ENCODE measurements at places on chromosomes 1 and 21.

DNA sequence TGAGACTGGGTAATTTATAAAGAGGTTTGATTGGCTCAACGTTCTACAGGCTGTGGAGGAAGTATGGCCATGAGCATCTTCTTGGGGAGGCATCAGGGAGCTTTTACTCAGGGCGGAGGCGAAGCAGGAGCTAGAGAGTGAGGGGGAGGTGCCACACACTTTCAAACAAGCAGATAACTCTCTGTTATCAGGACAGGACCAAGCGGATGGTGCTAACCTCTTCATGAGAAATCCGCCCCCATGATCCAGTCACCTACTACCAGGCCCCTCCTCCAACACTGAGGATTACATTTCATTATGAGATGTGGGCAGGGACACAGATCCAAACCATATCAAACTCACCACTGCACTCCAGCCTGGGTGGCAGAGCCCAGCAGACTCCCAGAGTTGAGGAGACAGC is 11.5 kb upstream of the LRRC47 start:
- no peak for DNase-seq

DNA sequence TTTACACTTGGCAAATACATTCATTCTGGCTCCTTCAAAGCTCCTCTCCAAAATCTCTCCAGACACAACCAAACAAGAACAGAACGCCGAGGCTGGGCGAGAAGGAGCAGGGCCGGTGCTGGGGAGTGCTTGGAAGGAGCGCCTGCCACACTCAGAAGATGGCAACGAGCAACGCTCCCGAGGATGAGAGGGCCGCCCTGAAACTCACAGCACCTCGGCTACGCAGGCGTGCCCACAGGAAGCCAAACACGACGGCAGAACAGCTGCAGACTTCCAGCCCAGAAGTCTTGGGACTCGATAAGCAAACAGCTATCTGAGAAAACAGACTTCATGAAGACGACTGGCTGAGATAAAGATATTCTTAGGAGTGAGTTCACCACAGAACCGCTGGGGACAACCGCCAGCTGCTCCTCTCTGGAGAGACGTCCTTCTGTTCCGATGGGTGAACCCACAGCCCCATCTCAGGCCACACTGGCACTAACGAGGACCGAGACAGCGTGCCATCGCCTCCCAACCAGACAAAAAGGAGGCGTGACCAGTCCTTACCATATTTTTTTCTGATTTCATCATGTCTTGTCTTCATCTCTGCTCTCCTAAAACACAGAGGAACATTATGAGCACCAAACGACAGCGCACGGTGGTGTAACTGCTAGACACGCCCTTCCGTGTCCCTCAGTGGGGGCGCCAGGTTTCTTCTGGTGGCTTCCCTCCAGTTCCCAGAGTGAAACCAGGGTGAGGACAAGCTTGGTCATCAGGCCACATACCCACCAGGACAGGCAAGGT is 18.6 kb downstream of the PTTG1IP start:
- no peak for DNase-seq

- DNase-seq: no peak
Measured at GRCh38 chr21:45403133-45403824, 1.7 kb upstream of the COL18A1 start.

GRCh38 chr1:165276314-165276713 is 80.2 kb downstream of the LMX1A start:
- no peak for DNase-seq

DNA sequence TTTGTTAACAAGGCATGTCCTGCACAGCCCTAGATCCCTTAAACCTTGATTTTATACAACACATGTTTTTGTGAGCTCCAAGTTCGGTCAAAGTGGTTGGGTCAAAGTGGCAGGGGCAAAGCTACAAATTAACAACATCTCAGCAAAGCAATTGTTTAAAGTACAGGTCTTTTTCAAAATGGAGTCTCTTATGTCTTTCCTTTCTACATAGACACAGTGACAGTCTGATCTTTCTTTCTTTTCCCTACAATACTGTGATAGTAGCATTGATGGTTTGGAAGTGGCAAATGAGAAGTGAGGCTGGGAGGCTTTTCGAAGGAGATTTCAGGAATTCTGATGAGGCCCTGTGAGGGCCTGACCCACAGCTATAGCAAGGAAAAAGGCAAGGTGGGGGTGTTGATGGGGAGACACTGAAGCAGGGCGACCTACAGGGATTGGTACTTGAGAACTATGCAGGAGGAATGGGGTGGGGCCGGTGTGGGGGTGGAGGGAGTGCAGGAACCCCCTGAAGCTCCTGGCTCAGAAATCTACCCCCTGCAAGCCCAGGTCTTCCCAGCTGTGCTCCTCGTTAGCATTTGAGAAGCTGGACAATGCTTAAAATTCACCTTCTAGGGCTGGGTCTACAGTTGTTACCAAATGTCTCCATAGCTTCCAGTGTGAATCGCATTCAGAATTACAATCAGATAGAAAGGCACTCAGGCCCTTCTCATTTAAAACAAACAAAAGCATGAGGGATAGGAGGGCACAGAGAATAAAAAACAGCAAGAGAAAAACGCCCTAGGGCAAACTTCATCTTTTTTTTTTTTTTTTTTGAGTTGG is 102.6 kb upstream of the PPM1J start:
- DNase-seq: no peak

DNA sequence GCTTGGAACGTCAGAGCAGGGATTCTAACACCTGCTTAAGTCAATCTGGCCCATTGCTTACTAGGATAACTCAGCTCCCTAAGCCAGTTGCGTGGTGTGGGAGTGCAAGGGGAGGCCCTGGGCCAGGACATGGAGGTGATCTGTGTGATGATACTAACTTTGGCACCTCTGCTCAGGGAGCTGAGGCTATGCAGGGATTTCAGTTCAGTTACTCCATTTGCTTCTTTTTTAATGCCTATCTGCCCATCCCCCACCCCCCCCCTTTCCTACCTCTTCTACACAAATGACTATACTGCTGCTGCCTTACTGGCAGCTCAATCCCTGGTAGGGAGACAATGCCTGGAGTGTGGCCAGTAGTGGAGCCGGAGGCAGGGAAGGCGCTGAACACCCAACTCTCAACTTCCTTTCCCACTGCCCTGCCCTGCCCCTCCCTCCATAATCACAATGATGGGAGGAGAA is 19.5 kb downstream of the INKA2 start:
- DNase-seq: no peak

- no peak for DNase-seq
Measured at GRCh38 chr1:158989424-158989823, 20.3 kb upstream of the IFI16 start.

DNA sequence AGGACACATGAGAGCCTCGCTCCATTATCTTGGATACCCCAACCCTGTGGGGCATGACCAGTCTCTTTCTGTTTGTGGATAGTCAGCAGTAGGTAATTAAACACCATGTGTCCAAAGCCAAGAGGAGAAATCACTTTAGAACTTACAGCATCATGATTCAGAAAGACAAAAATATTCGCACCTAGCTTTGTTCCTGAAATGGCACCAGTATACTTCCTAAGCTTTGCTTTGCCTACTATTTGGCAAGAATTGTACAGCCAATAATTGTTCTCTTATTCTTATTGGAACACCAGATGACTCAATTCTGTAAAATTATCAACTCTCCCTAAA is 24.2 kb downstream of the TNFRSF9 start:
- no peak for DNase-seq

DNA sequence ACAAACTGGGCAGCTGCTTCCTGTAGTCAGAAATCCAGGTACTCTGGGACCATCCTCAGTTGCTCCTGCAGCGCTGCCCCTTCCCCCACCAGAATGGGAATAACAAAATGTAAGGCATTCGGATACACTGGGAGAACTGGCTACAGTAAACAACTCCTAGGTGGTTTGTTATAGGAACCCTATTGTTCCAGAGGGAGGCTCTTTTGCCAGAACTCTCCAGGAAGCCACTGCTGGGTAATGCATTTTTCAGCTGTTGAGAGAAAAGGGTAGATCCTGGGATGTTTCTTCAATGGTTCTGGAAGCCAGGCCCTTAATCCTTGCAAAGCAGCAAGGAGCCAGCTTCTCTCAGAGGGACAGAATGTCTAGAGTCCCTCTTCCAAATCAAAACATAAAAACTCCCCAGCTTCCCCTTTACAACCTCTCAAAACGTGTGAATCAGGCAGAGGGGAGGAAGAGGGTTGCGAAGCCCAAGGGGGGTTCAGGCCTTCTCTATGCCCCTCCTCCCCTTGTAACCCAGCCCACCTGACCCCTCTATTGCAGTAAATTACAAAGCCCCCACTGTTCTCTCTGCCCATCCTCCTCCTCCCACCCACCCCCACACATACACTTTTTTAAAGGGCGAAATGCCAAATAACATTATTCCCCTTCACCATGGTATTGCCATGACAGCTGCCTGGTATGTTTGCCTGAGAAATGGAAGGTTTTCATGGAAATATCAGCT is 29.1 kb downstream of the PLPP3 start:
- no peak for DNase-seq

GRCh38 chr1:59340411-59341307 is 43.8 kb downstream of the FGGY start:
- DNase-seq: no peak

- no peak for DNase-seq
Measured at GRCh38 chr1:179785031-179785431, 41.9 kb downstream of the FAM163A start.

GRCh38 chr21:25391777-25392176 is 215.5 kb downstream of the MRPL39 start:
- DNase-seq: no peak

GRCh38 chr1:77280962-77281361 is 857 bp upstream of the AK5 start:
- no peak for DNase-seq

DNA sequence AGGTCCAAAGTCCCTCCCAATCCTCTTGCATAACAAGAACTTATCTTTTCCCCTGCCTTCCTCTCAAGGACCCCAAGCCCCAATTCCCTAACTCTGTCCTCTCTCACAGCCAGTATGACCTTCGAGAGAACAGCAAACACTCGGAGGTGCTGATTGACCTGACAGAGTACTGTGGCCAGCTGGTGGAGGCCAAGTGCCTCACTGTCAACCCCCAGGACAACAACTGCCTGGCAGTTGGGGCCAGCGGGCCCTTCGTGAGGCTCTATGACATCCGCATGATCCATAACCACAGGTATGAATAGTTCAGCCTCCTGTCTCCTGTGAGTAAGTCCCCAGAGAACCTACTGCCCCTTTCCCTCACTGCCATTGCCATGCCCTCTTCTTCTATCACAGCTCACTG is 29.9 kb upstream of the TMEM222 start:
- DNase-seq: no peak

- DNase-seq: no peak
Measured at GRCh38 chr1:4684136-4684535, 29.7 kb downstream of the AJAP1 start.

- DNase-seq: no peak
Measured at GRCh38 chr1:25120281-25120680, 112.0 kb downstream of the SYF2 start.

DNA sequence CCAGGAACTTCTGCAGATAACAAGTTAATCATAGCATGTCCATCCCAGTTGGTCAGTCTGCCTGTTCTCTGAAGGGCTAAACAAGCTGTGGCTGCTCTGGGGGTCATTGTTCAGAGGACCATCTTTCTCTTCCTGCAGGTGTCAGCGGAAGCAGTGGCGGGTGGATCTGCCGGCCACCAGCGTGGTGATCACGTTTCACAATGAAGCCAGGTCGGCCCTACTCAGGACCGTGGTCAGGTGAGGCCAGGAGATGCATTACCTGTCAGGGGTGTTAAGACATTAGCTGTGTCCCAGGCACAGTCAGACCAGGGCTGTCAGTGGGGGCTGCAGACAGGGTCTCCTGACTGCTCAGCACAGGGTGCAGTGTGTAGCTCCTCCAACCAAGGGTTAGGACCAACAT is 168.8 kb downstream of the GALNT2 start:
- no peak for DNase-seq

- DNase-seq: no peak
Measured at GRCh38 chr1:83545066-83545862, 453.7 kb downstream of the TTLL7 start.

- no peak for DNase-seq
Measured at GRCh38 chr1:196531737-196532524, 76.3 kb downstream of the KCNT2 start.

GRCh38 chr21:46060596-46061061 is 37.3 kb upstream of the COL6A2 start:
- no peak for DNase-seq

DNA sequence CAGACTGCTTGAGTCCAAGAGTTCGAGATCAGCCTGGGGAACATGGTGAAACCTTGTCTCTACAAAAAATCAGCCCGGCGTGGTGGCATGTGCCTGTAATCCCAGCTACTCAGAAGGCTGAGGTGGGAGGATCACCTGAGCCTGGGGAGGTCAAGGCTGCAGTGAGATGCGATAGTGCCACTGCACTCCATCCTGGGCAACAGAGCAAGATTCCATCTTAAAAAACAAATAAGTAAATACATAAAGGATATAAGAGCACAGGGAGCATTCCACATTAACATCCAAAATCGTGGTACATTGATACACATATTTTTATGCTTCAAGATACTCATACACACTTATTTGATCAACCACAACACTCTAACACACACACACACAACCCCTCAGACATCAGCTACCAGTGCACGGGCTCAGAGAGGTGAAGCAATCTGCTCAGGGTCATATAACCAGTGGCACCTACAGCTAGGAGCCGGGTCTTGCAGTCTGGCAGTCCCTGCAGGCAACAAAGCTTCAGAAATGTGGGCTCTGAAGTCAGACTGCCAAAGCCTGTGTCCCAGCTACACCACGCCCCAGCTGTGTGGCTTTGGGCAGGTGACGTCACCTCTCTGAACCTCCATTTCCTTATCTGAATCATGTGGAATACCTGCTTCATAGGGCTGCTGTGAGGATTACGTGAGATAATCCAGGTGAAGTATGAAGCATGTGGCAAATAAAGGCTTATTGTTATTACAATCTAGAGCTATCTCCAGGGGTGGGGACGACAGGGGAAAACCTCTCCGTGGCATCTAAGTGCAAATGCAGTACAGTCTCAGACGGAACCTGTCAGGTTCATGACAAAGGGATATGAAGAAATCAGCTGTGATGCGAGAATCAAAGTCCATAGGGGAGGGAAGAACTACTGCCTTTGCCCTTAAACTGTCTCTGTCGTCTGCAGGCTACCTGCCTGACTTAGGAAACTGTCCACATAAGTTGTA is 4.8 kb upstream of the CRYBG2 start:
- DNase-seq: no peak

GRCh38 chr1:155012026-155012546 is 9.5 kb downstream of the ZBTB7B start:
- DNase-seq: no peak

- DNase-seq: no peak
Measured at GRCh38 chr1:80633947-80634706, 1166.6 kb upstream of the ADGRL2 start.

DNA sequence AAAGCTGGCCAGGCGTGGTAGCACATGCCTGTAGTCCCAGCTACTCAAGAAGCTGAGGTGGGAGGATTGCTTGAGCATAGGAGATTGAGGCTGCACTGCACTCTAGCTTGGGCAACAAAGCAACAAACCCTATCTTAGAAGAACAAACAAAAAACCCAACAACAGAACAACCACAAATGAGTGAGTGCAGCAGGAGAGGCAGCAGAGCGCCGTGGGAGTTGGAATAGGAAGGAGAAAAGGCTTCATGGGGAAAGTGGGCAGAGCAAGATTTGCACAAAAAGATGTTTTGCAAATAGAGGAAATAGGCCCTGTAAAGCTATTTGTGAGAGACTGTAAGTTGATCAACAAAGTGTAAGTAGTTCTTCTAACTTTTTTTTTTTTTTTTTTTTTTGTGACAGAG is 19.6 kb downstream of the SMAP2 start:
- DNase-seq: no peak

GRCh38 chr1:66752000-66752592 is at the start of gene DYNLT5:
DYNLT5 (plus strand) TSS chr1:66752459; CDS start chr1:66754659, 2,200 bp downstream.
- no peak for DNase-seq

- no peak for DNase-seq
Measured at GRCh38 chr1:32767156-32767555, 50.0 kb downstream of the YARS1 start.
